Natural killer cell treated with Interleukin-12 subunit alpha and Interleukin-12 subunit beta and Interleukin-15 and Interleukin-18, amount 100 ng/mL, for 72 hours (primary cell): ENCODE measurements at places on chromosomes 4 and X. TPM values are rescaled to one million over a fixed set of nuclear protein-coding genes. Genes with fewer than 3 reads are reported as not detected.

DNA sequence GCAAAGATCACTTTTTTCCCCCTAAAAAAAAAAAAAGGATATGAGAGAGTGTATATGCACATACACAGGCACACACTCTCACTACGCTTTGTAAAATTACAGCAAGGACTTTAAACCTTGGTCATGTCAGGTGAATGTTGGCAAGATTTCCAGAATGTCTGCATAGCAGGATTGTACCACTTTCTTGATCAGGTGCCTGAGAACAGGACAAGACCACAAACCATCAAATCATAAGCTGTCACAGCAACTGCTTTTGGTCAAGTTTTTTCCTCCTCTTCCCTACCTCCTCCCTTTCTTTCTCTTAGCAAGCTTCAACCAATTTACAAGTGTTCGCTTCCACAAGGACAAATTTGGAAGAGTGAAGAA is 15.3 kb downstream of the PPARGC1A start:
- H3K4me1 ChIP-seq, result no peaks in the 10 kb centered on the region
- no peak overlapping the region for H3K4me3 ChIP-seq
- no peaks in the 10 kb centered on the region for H3K36me3 ChIP-seq
- no peaks in the 10 kb centered on the region for H3K27me3 ChIP-seq

DNA sequence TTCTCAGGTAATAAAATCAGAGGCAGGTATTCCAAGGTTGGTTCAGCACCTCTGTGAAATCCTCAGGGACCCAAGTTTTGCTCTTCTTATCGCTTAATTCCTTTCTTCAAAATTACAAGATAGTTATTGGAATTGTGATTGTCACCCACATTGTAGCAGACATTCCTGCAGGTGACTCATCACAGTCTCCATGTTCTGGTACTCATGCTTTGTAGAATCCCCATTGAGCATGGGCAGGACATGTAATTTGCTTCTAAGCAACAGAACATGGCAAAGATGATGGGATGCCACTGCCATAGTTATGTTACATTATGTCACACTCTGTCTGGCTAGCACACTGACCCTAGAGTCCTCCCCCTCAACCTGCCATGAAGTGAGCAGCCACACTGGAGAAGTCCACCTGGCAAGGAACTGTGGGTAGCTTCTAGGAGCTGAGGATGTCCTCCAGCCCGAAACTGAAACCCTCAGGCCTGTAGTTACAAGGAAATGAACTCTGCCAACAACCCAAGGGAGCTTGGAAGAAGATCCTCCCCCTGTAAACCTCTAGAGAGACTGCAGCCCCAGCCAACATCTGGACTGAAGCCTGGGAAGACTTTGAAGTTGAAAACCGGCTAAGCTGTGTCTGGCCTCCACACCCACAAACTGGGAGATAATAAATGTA is 58.3 kb upstream of the GUCY1A1 start:
- no peaks in the 10 kb centered on the region for H3K4me1 ChIP-seq
- no peak overlapping the region for H3K27ac ChIP-seq
- no peak overlapping the region for H3K4me3 ChIP-seq
- H3K27me3 ChIP-seq, result peaks cover 9% of the 10 kb centered on the region
- no peaks in the 10 kb centered on the region for H3K36me3 ChIP-seq

GRCh38 chr4:138488533-138488932 is 246.4 kb upstream of the SLC7A11 start:
- H3K4me3 ChIP-seq, result no peak overlapping the region
- H3K36me3 ChIP-seq, result no peaks in the 10 kb centered on the region
- no peaks in the 10 kb centered on the region for H3K27me3 ChIP-seq
- no peak overlapping the region for H3K27ac ChIP-seq

DNA sequence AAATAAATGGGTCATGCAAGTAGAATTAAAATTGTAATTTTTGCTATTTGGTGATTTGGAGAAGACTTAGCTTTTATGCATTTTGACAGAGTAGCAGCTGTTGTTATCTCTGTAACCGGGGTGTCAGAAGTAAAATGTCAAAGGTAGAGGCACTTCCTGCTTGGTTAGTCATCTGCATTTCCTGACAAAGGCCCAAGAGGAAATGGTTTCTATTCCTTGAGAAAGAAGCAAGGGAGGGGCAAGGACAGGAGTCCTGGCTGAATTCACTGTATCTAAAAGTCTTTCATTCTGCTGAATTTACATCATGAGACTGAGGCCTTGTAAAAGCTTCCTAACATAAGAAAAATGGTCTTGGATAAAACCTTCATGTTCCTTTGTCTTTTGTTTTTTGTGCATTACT is 550.9 kb upstream of the BOD1L1 start:
- H3K4me3 ChIP-seq, result peak overlapping the region; percentile 14
- H3K4me1 ChIP-seq, result peaks cover 17% of the 10 kb centered on the region
- H3K27ac ChIP-seq, result no peak overlapping the region
- H3K36me3 ChIP-seq, result no peaks in the 10 kb centered on the region
- H3K27me3 ChIP-seq, result no peaks in the 10 kb centered on the region
- no peak for DNase-seq

- no peaks in the 10 kb centered on the region for H3K27me3 ChIP-seq
- peaks cover 30% of the 10 kb centered on the region for H3K4me1 ChIP-seq
- peak; percentile 76 for DNase-seq
- peak overlapping the region; percentile 96 for H3K27ac ChIP-seq
- H3K4me3 ChIP-seq, result peak overlapping the region; percentile 95
Observed at GRCh38 chr4:24583451-24584210, 723 bp downstream of the DHX15 start.

DNA sequence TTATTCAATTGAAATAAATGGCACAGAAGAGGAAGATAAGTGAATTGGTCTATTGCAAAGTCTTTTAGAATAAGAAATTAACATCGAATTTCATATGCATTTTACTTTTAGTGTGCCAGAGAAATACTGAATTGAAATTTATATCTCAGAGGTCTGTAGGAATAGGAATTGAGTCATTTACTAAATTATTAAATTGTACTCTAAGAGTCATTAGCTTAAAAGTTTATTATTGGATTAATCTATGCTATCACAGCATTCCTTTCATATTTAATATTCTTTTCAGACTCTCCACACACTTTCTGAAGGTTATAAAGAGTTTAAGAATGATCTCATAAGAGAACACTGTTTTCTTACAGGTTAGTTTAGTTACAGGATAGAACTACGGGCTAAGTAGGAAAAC is 2711.5 kb downstream of the ARAP2 start:
- no peak for DNase-seq
- H3K27ac ChIP-seq, result no peak overlapping the region
- H3K4me1 ChIP-seq, result no peaks in the 10 kb centered on the region
- peaks cover 5% of the 10 kb centered on the region for H3K36me3 ChIP-seq
- no peak overlapping the region for H3K4me3 ChIP-seq

DNA sequence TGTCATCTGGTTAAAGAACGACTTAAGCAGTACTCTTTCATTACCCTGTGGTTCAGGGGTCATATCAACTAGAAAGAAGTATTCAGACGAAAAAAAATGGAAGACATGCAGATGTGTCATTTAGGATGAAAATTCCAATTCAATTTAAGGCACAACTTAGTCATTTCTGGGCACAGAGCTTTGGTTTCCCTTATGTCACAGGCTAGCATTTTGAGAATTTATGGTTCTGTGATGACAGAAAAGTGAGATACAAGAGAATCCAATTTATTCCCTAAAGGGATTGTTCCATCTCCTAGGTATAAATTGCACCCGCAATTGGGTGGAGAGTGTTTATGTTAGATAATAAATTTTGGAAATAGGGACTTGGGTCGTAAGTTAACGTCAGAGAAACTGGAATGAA is 306.6 kb downstream of the STK32B start:
- no peak overlapping the region for H3K27ac ChIP-seq
- H3K27me3 ChIP-seq, result peaks cover 3% of the 10 kb centered on the region
- no peak for DNase-seq
- H3K4me3 ChIP-seq, result no peak overlapping the region

DNA sequence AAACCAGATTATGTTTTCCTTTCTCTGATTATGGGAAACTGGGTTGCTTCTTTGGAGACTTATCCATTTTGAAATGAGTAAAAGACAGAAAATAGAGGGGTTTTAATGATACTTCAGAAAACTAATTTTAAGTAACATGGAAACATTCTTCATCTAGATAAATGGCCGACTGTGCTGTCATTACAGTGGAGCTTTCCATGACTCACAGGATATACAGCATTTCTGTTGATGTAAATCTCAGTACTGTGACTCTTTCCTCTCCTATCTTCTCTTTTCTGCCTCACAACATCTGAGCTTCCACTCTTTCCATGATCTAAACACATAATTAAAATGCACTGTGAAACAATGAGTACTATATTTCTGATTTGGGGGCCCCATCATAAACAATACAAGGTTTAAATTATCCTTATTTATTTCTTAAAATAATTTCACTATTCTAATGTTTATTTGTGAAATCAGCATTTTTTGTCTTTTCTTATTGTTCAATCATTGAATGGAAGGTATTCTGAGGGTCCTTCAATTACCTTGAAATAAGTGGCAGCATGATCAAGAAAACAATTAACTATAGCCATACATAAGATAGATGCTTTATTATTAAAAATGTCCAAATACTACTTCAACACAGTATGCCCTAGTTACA is 19.3 kb downstream of the SEC24D start:
- peaks cover 25% of the 10 kb centered on the region for H3K36me3 ChIP-seq
- H3K4me3 ChIP-seq, result no peak overlapping the region
- no peaks in the 10 kb centered on the region for H3K27me3 ChIP-seq
- H3K27ac ChIP-seq, result no peak overlapping the region

DNA sequence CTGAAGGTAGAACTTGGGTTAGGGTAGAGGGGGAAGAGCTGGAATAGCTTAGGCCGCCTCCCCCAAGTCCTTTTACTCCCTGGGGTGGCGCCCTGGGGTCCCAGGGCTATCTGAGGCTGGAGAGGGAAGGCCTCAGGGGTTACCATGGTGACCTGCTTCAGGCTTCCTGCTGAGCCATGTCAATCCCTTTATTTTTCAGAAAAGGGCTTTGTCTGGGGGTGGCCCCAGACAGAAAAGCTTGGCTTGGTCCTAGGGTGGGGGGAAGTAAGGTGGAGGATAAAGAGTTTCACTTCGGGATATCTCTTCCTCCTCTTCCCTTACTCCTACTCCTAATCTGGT is 6.3 kb downstream of the EFNB1 start:
- no peak overlapping the region for H3K4me3 ChIP-seq
- H3K27me3 ChIP-seq, result peaks cover 3% of the 10 kb centered on the region
- peak; percentile 5 for DNase-seq
- H3K4me1 ChIP-seq, result peaks cover 10% of the 10 kb centered on the region
- H3K36me3 ChIP-seq, result no peaks in the 10 kb centered on the region
- no peak overlapping the region for H3K27ac ChIP-seq

DNA sequence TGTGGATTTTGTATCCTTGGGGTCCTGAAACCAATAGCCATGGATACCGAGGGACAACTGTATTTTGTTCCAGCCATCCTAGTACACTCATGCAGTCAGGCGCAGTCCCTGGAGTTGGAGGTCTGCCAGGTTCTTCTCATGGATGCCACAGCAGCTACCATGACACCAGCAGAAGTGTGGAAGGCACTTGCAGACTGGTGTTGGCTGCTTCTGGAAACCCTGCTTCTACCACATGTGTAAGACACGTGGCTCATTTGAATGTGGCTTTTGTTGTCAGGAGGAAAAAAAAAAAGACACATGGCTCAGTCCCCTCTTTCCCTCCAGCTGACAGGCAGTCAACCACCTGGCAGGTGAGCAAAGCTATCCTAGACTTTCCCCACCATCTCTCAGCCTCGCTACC is 19.4 kb downstream of the DRD5 start:
- peaks cover 19% of the 10 kb centered on the region for H3K27me3 ChIP-seq
- H3K36me3 ChIP-seq, result no peaks in the 10 kb centered on the region
- no peak for DNase-seq
- no peak overlapping the region for H3K27ac ChIP-seq
- no peak overlapping the region for H3K4me3 ChIP-seq

GRCh38 chrX:30748342-30748960 is 95.2 kb downstream of the GK start:
- no peak overlapping the region for H3K4me3 ChIP-seq
- no peaks in the 10 kb centered on the region for H3K36me3 ChIP-seq
- peaks cover 13% of the 10 kb centered on the region for H3K27me3 ChIP-seq

DNA sequence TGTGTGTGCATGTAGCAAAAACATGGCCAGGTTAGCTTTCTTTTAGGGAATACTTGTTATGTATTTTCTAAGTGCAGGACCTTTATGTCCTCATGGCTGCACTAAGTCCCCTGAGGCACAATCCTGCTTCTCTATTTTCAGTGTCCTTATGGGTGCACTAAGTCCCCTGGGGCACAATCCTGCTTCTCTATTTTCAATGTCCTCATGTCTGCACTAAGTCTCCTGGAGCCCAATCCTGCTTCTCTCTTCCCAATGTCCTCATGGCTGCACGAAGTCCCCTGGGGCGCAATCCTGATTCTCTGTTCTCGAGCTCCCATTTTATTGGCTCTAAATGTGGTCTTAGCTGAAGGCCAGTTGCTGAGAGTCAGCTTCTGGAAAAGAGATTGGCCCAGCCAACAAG is 49.7 kb upstream of the GPRIN3 start:
- H3K4me1 ChIP-seq, result no peaks in the 10 kb centered on the region
- H3K4me3 ChIP-seq, result no peak overlapping the region
- DNase-seq, result no peak
- H3K36me3 ChIP-seq, result no peaks in the 10 kb centered on the region
- no peak overlapping the region for H3K27ac ChIP-seq

DNA sequence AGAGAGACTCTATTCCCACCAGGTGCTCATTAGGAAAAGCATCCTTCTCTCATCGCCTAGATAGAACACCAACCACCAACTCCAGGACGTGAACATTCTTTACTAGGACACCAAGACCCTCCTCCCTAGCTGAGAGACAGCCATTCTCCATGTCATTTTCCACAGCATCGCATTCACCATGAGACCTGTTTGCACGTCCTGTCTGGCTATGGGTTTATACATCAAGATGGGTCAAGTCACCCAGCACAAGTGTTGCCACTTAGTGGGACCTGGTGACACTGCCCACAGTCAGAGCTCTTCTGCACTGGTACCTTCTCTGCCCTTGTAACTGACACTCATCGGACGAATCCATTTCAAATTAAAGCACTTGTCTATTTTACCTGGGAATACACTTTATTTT is 17.5 kb downstream of the LRP2BP start:
- no peaks in the 10 kb centered on the region for H3K4me1 ChIP-seq
- DNase-seq, result no peak
- H3K27me3 ChIP-seq, result no peaks in the 10 kb centered on the region
- H3K4me3 ChIP-seq, result no peak overlapping the region
- H3K27ac ChIP-seq, result no peak overlapping the region
- no peaks in the 10 kb centered on the region for H3K36me3 ChIP-seq

DNA sequence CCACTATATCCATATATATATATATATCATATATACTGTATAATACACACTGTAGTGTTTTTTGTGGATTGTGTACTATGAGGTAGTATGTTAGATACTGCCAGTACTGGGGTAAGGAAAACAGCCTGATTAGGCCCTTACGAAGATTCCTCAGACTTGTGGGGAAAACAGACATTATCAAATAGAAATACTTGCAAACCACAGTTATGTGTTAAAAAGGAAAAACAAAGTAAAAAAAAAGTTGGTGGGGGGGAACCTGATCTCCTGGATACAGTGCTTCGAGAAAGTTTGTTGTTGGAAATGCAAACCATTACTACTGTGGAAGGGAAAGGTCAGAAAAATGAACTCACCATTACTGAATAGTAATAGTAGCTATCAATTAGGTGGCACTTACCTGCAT is 53.0 kb downstream of the PKD2 start:
- DNase-seq, result no peak
- H3K36me3 ChIP-seq, result peaks cover 2% of the 10 kb centered on the region
- no peaks in the 10 kb centered on the region for H3K27me3 ChIP-seq
- H3K27ac ChIP-seq, result no peak overlapping the region
- no peak overlapping the region for H3K4me3 ChIP-seq
- no peaks in the 10 kb centered on the region for H3K4me1 ChIP-seq

Gene AADAT
- total RNA-seq, result not detected

Gene DUSP9
- total RNA-seq, result not detected

Gene KCND1
- 6.2 TPM for total RNA-seq

Gene CTAG2
- not detected for total RNA-seq

Gene SLC16A2
- total RNA-seq, result not detected

Gene CACNA1F
- not detected for total RNA-seq

Gene PTTG2
- total RNA-seq, result 3.2 TPM
